Cardiac muscle cell (in vitro differentiated cells and primary cell): ENCODE measurements at places on chromosomes 2 and 18.

GRCh38 chr2:182482511-182482910 lies 55.7 kb upstream of the PDE1A start:
- DNase-seq: no peak

- DNase-seq: no peak
Observed at GRCh38 chr2:55425431-55425831, 5.8 kb upstream of the CCDC88A start.

- peak; percentile 94 for DNase-seq
Observed at GRCh38 chr18:22465859-22466457, 48.2 kb upstream of the CTAGE1 start.

DNA sequence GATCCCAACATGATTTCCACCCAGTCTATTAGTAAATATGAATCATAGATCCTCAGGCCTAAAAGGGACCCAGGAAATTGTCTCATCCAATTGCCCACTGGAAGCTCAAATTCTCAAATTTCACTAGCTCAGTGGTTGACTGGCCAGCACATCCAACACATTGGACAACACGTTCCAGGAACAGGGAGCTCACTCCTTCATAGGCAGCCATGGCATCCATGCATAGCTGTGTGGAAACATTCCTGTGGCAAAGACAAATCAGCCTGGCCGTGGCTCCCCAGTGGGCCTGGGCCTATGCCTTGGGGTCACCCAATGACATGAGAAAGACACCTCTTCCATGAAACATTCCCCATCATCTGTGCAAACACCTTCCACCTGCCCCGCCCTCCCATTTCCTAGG lies 261.1 kb downstream of the ANAPC1 start:
- DNase-seq: no peak

- peak; percentile 84 for DNase-seq
Observed at GRCh38 chr2:47488870-47489584, 86.1 kb downstream of the MSH2 start.

DNA sequence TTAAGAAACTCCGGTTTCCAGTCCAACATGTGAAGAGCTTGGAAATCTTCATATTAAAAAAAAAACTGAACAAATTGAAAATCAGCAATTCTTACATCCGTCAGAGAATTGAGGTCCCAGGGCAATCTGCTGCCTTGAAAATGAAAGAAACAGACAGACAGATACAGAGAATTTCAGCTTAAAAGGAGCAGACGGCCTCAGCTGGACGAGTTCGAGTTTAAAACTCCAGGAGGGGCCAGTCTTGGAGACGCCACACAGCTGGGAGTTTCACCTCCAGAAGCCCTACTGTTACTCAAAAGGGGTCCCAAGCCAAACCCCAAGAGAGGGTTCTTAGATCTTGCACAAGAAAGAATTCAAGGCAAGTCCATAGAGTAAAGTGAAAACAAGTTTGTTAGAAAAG lies 226.5 kb upstream of the ARL4C start:
- DNase-seq: no peak

DNA sequence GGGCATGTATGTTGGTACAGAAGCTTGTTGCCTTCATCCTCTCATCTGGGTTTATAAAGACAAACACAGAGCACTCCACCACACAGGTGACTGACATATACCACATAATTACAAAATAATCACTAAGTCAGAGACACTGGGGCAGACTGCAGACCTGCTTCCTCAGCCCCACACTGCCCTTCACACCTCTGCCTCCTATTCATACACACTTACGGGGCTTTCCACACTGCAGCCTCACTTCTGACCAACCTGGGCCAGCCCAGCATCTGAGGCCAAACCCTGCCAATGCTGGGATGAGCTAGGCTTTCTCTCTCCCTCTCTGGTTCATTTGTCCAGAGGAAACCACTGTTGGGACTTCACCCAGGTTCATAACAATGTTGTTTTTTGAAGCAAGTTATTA lies 4.5 kb downstream of the EMX1 start:
- no peak for DNase-seq
